ENCODE measurements at places on chromosomes 4 and X.

DNA sequence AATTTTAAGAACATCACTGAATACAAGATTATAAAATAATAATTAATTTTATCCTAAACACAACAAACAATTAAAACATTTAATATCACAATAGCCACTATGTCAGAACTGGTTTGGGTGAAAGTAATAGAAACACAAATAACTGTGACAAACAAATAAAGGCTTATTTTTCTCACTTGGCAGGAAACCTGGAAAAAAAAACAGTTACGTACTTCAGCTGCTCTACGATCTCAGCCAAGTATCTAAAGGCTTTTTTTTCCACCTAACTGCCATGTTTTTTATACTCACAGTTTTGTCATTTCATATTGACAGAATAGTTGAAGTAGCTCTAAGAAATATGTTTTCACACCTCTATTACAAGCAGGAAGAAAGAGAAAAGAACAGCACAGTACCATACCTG lies 284.8 kb upstream of the INTU start:
- no peak for DNase-seq

- no peak for DNase-seq
These were observed 57.5 kb upstream of the SCML1 start for GRCh38 chrX:17679820-17680219.

- peak; percentile 43 for DNase-seq
These were observed 154.6 kb downstream of the AFAP1 start for GRCh38 chr4:7785017-7785416.

DNA sequence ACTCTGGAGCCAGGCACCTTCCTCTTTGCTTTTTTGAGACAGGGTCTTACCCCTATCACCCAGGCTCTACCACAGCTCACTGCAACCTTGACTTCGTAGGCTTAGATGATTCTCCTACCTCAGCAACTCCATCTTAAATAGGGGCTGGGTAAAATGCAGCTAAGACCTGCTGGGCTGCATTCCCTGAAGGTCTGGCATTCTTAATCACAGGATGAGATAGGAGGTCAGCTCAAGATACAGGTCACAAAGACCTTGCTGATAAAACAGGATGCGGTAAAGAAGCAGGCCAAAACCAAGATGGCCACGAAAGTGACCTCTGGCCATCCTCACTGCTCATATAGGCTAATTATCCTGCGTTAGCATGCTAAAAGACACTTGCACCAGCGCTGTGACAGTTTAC lies 770.8 kb upstream of the PRKX start:
- no peak for DNase-seq

DNA sequence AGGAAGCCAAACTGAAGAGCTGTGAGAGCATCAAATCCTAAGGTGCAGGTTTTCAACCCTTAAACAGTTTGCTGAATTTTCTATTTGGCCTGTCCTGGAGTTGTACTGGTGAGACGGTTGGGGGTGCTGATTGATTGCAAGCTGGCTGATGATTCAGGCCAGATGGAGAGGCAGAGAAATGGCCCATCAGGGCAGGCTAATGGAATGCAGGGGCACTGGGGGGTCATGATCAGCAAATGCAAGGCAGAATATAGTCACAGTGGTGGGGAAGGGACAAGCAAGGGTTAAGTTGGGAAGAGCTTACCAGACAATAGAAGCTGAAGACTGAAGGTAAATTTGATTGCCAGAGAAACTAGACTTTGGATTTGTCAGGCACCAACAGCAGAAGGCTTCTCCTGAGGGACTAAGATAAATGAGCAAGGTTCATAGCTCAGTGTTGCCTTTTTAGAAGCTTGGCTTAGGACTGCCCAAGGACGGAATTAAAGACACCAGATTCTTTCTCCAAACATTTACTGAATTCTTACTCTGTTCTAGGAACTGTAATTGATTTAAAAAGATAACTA lies 4.3 kb upstream of the AADAT start:
- DNase-seq: no peak

DNA sequence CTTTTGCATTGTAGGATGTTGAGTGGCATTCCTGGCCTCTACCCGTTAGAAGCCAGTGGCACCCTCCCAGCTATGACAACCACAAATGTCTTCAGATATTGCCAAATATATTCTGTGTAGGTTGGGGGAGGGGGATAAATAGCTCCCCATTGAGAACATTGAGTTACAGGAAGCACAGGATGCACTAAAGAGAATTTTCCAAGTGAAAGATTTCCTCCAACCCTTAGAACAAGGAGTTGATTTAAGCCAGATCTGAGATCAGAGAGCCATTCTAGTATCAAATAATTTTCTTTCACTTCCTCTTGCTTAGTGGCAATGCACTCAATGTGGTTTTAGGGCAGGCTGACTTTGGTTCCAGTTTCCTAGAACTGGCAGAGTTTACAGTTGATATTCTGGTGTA lies 436.6 kb downstream of the C4orf33 start:
- no peak for DNase-seq

DNA sequence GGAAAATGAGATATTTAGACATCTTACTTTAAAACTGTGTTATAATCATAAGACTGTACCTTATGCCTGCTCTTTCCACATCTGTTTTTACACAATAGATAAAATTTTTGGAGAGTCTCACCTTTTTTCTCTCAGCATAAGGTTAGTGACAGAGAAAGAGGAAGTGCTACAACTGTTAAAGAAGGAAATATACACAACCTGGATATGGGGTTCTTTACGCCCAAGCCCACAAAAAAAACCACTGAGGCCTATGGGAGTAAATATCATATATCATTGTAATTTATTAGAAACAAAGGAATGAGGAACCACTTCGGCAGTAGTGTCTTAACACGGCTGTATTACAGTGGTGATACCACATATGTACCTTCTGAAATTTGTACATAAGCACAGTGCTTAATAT lies 265.9 kb upstream of the GK2 start:
- DNase-seq: no peak

- DNase-seq: no peak
These were observed 43.6 kb upstream of the UPRT start for GRCh38 chrX:75230296-75230695.

GRCh38 chr4:8739820-8740665 lies 131.6 kb downstream of the HMX1 start:
- peak; percentile 47 for DNase-seq

GRCh38 chr4:48275247-48275646 lies 5.6 kb upstream of the TEC start:
- DNase-seq: no peak

DNA sequence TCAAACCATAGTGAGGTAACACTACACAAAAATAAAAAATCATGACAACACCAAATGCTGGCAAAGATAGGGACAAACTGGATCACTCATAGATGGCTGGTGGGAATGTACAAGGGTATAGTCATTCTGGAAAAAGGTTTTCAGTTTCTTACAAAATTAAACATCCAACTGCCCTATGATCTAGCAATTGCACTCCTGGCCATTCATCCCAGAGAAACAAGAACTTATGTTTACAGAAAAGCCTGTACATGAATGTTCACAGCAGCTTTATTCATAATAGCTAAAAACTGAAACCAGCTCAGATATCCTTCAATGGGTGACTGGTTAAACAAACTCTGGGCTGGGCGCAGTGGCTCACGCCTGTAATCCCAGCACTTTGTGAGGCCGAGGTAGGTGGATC lies 43.3 kb downstream of the NYX start:
- no peak for DNase-seq

DNA sequence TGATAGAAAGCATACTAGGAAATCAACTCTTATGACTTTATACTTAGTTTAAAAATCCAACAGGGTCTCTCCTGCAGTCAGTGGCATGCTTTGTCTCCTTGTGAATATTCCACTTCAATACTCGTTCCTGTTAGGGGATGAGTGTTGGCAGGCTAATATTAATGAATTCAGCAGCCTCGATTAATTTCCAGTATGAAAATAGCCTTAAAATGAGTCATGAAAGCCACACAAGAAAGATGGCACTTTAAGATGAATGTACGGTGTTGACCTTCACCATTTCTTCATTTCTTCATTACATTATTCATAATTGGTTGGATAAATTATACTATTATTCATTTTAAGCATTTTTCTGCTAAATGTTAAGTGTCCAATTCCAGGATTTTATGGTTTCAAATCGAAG lies 29.2 kb downstream of the GABRB1 start:
- no peak for DNase-seq

DNA sequence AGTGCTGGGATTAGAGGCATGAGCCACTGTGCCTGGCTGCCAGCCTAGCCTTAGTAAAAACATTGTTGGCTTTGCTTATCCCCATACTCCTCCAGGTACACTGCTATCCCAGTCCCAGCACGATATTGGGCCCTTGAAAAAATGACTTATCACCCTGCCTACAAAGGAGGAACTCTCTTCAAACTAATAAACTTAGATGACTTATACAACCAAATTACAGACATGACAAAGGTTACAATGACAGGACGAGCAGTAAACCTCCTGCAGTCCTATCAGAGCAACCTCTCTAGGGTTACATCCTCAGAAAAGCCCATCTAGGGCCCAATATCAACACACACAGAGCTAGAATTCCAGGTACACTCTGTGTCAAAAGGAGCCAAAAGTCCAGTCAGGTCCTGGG lies 5.7 kb upstream of the HERC5 start:
- DNase-seq: no peak

GRCh38 chr4:138788857-138789256 lies 226.7 kb upstream of the NOCT start:
- no peak for DNase-seq

DNA sequence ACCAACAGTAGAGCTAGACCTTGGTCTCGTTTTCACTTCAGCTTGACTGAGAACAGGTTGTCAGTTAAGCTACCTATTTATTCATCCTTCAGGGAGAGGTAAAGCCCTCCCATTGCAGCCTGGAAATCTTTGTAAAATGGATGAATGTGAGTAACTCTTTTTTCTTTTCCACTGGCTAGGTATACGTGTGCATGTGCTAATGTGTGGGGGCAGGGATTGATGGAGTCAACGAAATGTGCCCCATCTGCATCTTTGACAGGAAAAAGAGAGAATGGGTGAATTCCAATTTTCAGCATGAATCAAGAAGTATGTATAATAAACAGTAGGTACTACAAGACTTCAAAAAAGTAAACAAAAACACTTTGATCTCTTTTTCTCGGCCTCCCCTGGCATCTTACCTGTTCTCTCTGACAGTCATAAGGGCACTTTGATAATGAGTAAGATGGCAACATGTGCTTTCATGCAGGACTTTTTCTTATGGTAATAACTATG lies at the start of gene IL21:
Gene IL21, minus strand, starts transcription at position 51 of the 492 bp plus-strand sequence. CDS start 55 bp downstream, outside the sequence.
- DNase-seq: no peak

- no peak for DNase-seq
These were observed 70.6 kb downstream of the ARFIP1 start for GRCh38 chr4:152850377-152850776.

GRCh38 chr4:75844151-75844662 lies 58.0 kb downstream of the PPEF2 start:
- DNase-seq: no peak

DNA sequence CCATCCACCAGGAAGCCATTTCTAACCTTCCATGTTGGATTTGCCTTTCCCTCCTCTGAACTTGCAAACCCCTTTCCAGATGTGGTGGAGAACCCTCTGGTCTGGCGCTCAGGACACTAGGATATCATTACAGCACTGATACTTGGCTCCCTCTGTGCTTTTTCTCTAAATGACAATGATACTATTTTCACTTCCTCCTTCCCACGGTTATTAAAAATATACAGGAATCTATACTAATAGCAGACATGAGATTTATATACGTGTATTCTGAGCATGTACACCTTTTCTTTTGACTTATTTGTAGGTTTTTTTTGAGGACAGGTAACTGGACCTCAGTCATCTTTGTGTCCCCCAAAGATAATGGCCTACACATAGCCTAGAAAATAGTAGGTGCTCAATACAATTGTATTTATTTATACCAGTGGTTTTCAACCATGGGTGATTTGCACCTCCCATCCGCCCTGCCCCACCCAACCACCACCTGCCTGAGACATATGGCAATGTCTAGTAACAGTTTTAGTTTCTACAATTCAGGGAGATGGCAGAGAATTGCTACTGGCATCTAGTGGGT lies 60.4 kb upstream of the PLAC8 start:
- DNase-seq: peak; percentile 89

GRCh38 chrX:78066110-78066509 lies 37.9 kb upstream of the PGK1 start:
- no peak for DNase-seq

DNA sequence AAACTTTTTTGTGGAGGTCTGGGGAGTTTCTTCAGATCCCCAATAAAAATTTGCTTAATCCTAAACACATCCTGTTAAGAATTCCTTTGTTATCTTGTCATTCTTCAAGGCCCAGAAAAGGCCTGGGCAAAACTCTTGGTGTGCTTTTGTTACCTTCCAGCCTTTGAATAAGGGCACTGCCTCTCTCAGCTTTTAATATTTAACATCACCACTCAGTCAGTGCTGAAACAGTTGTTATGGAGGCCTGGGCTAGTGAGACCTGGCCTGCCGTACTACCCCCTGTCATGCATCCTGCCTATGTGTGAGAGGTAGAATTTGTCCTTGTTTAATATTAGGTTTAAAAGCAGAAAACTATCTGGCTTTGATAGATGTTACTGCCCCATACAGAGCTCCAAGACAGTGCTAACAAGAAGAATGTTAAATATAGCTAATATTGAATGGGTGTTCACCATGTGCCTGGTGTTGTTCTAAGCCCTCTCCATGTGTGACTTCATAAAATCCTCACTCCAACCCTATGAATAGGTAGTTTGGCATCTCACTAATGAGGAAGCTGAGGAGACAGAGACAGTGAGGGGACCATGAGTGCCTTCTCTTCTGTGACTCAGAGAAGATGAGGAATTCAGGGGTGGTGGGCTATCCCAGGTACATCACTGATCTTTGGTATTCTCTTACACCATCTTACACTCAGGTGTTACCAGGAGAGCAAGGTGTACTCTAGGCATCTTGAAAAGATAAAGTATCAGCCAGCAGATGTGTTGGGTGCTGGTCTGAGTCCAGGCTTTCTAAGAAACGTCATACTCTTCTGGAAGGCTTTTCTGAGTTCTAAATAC lies 6.2 kb downstream of the PPP1R2C start:
- DNase-seq: no peak

DNA sequence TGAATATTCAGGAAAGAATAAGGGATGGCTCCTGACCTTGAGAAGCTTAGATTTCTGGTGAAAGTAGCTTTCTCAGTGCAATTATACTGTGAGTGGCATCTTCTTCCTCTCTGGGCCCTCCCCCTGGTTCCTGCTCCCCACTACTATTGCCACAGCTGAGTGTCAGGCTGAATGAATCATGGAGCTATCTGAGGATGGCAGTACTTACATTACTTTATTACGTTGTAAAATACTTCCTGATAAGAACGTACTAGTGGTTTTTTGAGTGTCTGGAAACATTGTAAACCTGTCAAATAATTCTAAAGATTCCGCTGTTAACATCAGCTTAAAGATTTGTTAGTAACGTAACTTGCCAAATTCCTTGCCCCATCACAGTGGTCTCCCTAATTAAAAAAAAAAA lies 36.2 kb downstream of the ARHGAP10 start:
- DNase-seq: no peak

GRCh38 chr4:127143460-127144195 lies 489.1 kb upstream of the INTU start:
- no peak for DNase-seq

DNA sequence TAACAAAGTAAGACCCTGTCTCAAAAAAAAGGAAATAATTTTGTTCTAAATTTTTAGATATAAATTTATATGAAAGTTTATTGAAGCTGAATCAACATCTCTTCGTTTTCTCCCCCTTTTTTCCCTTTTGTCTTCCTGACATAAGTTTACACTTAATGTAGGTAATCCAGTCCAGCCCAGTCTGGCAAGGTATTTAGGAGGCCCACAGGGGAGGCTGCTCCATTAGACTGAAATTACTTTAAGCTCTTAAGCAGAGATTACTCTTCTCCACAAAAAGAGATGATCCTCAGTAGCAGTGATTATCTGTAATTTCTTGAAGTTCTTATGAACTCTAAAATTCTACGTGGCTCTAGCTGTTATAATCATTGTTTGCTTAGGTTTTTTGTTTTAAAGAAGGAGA lies 46.0 kb downstream of the ANXA5 start:
- no peak for DNase-seq

Measured in spleen (tissue), 13 donors.